ENCODE measurements at places on chromosomes 2 and 18.

- DNase-seq = no peak
Observed at GRCh38 chr2:223090039-223090438, 38.0 kb downstream of the KCNE4 start.

- DNase-seq = no peak
Observed at GRCh38 chr18:21669736-21670285, 34.8 kb downstream of the ABHD3 start.

- no peak for DNase-seq
Observed at GRCh38 chr2:46350029-46350689, 53.0 kb downstream of the EPAS1 start.

GRCh38 chr2:12035029-12035720 lies 288.7 kb downstream of the LPIN1 start:
- DNase-seq = no peak

GRCh38 chr2:134558208-134558830 lies 160.5 kb downstream of the TMEM163 start:
- no peak for DNase-seq

Data from T-helper 2 cell treated with Interferon-gamma antibody and Interleukin-4, amounts not matched to agents 5 μg/mL and 100 μg/mL, for 36 hours (primary cell).